Hepatocyte (in vitro differentiated cells): ENCODE measurements at places on chromosomes 11 and 22.

- no peak overlapping the region for H3K27ac ChIP-seq
- no peak for DNase-seq
- H3K4me3 ChIP-seq: no peak overlapping the region
- H3K27me3 ChIP-seq: no peaks in the 10 kb centered on the region
- H3K36me3 ChIP-seq: no peaks in the 10 kb centered on the region
Observed at GRCh38 chr22:20584872-20585638, 77.6 kb downstream of the MED15 start.

GRCh38 chr22:17064498-17065100, 20.2 kb upstream of the IL17RA start:
- H3K27ac ChIP-seq: no peak overlapping the region
- no peak for DNase-seq
- H3K4me3 ChIP-seq: no peak overlapping the region
- H3K36me3 ChIP-seq: no peaks in the 10 kb centered on the region
- H3K4me1 ChIP-seq: no peaks in the 10 kb centered on the region
- H3K27me3 ChIP-seq: peaks cover 3% of the 10 kb centered on the region

DNA sequence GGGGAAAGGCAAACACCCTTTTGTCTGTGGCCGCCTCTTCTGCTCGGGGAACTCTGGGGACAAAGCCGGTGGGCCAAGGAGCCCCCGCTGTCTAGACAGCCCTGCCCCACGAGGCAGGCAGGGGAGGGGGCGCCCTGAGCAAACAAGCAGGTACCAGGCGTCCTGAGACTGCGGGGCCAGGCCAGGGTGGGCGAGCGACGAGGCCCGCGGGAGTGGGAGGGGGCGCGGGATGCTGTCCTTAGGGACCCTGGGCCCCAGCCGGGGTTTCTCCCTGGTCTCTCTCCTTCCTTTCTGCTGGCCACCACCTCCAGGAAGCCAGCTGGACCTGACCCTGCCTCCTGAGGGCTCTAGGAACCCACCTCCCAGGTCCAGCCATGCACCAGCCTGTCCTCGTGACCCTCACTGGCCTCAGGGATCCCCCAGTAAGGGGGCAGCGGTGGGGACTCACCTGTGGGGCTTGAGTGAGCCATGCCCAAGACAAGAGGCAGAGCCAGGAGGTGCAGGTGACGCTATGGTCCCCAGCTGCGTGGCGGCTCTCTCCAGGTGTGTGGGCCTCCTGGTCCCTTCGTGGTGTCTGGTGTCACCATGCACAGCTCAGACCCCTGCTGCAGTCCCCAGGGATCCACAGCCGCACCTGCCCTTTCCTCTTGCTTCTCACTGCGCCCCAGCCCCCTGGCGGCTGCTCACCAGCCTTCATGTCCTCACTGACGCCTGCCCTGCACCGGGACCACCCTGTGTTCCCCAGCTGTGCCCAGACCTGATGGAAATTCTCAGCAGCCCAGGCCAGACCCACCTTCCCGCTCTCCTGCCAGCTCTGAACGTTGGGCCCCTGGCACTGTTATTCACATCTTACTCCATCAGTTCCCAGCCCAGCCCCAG, 26.5 kb upstream of the MUC5AC start:
- no peak for DNase-seq
- H3K4me1 ChIP-seq: no peaks in the 10 kb centered on the region
- no peak overlapping the region for H3K27ac ChIP-seq
- no peaks in the 10 kb centered on the region for H3K36me3 ChIP-seq
- no peak overlapping the region for H3K4me3 ChIP-seq

- no peaks in the 10 kb centered on the region for H3K36me3 ChIP-seq
- H3K27me3 ChIP-seq: no peaks in the 10 kb centered on the region
- H3K27ac ChIP-seq: peak overlapping the region; percentile 31
- H3K4me3 ChIP-seq: no peak overlapping the region
- H3K4me1 ChIP-seq: no peaks in the 10 kb centered on the region
Observed at GRCh38 chr11:76291576-76292526, 85.5 kb upstream of the WNT11 start.
